EL (cell line): ENCODE measurements at places on chromosomes 7 and 10.

- no peak for DNase-seq
These were observed 35.3 kb downstream of the PALS2 start for GRCh38 chr7:24608504-24608903.

- no peak for DNase-seq
These were observed 257.7 kb upstream of the NFE2L3 start for GRCh38 chr7:25894002-25894901.

GRCh38 chr7:42573881-42574672 is 337.1 kb upstream of the GLI3 start:
- DNase-seq, result no peak

DNA sequence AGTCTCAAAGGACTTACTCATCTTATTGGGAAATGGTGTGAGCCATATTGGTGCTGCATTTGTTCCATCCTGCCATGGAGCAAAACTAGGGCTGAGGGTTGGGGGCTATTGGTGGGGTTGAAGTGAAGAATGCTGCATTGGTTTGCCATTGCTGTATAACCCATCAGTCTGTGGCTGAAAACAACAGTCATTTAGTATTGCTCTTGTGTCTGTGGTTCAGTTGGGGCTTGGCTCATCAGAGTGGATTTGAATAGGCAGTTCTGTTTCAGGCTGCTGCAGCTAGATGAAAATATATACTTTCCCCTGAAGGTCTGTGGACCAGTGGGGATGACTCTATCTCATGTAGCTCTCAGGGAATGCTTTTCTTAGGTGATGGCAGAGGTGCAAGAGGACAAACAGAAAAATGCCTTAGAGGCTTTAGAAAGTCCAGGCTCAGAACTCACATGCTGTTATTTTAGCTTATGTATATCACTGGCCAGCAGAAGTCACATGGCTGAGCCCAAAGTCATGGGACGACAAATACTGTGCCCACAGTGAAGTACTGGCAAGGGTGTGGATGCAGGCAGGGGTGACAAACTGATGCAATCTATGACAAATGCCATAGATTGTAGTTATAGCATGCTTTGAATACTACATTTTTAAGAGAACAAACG is 15.2 kb upstream of the EXOC6 start:
- DNase-seq, result no peak

GRCh38 chr7:104946338-104946737 is 67.7 kb upstream of the KMT2E start:
- no peak for DNase-seq
